ENCODE measurements at places on chromosomes 12 and 14.

- DNase-seq: no peak
Observed at GRCh38 chr12:82357845-82358199, 365 bp downstream of the CCDC59 start.

- DNase-seq: no peak
Observed at GRCh38 chr14:23573384-23574015, 5.1 kb downstream of the JPH4 start.

DNA sequence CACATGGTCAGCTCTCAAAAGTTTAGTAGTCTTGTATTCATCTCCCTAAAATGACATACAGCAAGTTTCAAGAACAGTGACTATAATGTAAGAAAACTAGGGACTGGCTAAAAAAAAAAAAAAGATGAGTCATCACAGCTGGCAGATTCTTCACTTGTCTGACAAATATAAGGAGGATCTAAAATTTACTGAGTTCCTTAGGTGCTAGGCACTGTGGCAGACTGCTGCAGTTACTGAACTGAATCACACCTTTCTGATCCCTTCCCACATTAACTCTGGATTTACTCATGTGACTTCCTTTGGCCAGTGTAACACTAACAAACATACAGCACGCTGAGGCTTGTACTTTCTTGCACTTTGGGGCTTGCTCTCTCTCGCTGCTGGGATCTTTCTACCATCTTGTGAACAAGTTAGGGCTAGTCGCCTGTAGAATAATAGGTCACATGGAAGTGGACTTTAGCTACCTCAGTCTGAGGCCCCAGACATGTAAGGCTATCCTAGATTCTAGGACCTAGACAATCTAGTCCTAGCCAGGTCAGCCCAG, 32.1 kb downstream of the BAZ1A start:
- no peak for DNase-seq

DNA sequence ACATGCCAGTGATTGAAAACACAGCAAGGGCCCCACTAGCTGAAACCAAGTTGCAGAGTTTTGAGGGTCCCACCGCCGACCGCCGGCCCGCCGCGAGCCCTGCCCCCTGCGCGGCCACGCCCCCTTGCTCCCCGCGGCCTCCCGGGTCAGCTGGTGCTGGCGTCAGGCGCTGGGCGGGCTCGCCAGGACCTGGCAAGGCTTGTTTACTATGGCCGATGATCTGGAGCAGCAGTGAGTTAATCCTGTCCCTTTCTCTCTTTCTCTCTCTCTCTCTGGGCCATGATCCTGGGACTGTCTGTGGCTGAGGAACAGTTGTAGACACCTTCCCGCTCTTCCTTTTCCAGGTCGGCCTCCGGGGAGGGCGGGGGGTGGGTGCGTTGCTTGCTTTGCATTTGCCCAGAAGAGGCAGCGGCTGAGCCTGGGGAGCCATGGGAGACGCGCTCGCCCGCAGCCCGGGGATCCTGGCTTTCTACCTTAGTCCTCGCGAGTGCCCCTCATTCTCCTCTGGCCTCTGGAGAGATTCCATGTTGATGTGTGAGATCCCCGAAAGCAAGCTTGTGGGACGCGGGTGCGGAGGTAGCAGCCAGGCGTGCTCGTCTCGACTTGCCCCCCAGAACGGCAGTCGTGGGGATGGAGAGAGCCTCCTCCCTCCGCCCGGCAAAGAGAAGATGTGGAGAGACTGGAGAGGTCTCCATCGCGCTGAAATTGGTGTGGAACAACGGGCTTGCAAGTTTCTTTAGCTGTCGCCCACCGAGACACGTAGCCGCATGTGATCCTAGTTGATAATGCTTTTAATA, at the start of gene ABHD4:
ABHD4 (plus strand) TSS at position 202 of the 797 bp plus-strand sequence; CDS start at position 209, 7 bp downstream.
- peak; percentile 32 for DNase-seq

- DNase-seq: no peak
Observed at GRCh38 chr12:104694711-104695110, 238.0 kb downstream of the CHST11 start.

GRCh38 chr12:45726603-45727300, 2.8 kb upstream of the ARID2 start:
- no peak for DNase-seq

DNA sequence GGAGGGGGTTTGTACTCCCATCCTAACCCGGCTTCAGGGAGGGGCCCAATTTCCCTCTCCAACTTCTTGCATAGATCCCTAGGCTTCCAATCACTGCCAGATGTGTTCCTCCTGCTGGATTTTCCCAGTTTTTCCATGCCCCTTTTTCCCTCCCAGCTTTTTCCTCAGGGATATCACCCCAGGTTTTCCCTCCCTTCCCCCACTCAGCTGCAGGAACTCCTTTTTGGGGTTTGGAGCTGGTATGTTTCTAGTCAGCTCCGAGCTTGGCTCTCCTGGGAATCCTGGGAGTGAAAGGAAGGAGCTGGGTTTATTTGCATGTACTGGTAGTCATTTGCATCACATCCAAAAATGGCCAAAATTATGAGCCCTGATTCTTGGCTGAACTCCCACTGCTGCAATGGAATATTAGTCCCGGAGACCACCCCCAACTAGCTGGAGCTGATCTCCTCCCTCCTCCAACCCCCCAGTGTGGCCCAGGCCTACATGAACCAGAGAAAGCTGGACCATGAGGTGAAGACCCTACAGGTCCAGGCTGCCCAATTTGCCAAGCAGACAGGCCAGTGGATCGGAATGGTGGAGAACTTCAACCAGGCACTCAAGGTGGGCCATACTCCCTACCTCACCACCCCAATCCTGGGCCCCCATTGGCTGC, 1.4 kb upstream of the RDH5 start:
- no peak for DNase-seq

GRCh38 chr12:118098401-118098800, 5.4 kb downstream of the VSIG10 start:
- no peak for DNase-seq

DNA sequence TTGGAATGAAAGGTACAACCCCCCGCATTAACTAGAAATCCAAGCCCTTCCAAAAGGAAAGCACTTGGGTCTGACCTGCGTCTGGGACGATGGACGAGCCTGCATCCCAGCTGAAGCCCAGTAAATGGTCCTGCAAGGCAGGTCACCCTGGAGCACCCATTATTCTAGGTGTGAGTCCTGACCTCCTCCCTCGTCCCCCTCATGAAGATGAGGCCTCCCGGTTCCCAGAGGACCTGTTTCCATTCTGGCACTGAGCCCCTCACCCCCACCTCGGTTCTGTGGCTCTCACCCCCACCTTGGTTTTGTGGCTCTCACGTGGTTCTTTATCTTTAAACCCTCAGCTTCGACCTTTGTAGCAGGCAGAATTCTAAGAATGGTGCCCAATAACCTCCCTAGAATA, 7.3 kb downstream of the IFI27 start:
- no peak for DNase-seq

- DNase-seq: no peak
Observed at GRCh38 chr14:68792979-68793733, at the start of gene ZFP36L1. TSS of gene ZFP36L1 (minus strand) at chr14:68793067. CDS start at chr14:68792938, 129 bp downstream.

GRCh38 chr12:48340943-48341342, 9.8 kb downstream of the ZNF641 start:
- DNase-seq: no peak

- DNase-seq: peak; percentile 87
Observed at GRCh38 chr12:62631471-62632410, 165.1 kb downstream of the MON2 start.

GRCh38 chr14:76848879-76849278, 22.7 kb downstream of the LRRC74A start:
- no peak for DNase-seq

DNA sequence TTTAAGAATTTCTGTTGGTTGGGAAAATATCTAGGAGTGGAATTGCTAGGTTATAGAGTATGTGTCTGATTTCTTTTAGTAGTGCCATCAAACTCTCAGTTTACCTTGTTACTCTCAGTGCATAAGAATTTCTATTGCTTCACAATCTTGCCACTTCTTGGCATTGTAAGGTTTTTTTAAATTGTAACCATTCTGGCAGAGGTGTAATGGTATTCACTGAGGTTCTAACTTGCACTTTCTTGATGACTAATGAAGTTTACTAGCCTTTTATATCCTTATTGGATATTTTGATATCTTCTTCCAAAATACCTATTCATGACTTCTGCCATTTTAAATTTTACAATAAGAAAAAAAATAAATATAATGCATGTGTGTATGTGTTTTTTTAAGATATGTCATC, 478.0 kb downstream of the NAV3 start:
- DNase-seq: no peak

DNA sequence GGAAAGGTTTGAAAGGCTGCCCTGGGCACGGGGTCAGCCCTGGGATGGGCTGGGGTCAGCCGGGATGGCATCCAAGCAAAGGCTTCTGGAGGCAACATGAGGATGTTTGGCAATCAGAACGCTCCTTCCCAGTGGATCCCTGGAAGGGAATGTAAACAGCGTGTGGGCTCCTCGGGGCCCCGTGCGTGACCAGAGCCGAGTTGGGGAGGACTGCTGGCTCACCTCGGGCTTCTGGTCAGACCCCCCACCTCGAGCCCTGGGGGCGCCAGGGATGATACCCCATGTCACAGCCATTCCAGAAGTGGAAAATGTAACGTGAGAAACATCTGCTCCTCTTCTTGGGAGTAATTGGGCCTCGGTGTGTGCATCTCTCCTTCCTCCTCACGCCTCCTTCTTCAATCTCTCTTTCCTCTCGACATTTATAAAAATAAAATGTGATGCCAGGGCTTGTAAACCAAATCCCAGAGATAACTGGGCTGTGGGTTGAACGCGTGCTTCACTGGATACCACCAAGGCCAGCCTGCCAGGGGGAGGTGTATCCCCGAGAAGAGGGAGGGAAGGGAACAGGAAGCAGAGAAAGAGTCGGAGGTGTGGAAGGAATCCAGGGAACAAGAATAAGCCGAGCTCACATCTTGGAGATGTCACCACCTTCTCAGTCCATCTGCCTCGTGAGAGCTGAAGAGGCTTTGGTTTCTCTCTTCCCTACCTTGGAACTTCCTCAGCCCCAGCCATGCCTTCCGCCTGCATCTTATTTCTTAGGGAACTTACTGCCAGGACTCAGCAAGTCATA, 144.8 kb downstream of the NUAK1 start:
- DNase-seq: no peak

DNA sequence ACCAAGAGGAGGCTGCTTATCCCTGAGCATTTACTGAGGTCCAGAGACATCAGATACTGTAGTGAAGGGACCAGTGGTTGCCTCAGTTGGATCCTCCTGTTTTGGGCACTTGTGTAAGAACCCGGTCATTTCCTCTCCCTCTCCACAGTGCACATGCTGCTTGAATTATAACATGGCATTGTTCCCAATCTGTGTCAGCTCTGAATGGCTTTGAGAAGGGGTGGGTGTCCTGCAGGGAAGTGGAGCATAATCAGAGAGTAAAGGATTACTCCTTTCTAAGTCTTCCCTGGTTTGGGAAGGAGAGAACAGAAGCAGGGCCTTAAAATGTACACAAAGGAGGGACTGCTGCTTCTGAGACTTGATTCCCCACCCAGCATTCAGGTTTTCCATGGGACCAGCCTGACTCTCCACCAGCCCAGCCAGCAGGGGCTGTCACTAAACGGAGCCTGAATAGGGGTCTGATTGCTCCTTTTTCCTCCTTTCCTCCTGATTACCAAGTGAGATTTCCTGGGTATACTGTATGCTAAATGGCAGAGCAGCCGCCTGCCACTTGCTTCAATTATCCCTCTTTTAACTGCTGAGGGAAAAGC, 78.4 kb downstream of the NRXN3 start:
- peak; percentile 81 for DNase-seq

DNA sequence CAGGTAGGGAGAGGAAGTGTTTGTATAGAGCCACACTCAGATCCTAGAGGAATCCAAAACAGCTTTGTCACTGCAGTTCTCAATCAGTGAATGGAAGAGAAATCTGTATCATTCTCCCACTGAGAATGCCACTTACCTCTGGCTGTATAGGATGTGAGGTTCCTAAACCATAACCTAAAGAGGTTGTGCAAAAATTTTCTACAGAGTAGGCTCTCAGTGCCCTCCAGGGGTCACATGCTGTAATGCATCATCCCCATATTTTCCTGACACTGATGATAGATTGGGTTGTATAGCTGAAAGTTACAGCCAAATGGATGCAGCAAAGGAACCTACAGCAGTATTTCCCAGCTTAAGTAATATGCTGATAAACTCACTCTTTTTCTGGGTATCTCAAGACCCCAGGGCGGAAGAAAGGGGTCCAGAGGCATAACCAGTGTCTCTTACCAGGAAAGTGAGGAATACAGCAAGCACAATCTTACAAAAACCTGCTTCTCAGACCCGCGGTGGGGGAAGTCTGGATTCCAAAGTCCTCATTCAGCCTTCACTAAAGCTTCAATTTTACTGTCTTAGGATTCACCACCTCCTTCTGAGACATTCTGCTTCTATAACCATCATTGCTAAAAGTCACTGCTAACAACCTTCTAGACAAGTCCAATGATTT, 3.8 kb downstream of the BCDIN3D start:
- DNase-seq: peak; percentile 21

DNA sequence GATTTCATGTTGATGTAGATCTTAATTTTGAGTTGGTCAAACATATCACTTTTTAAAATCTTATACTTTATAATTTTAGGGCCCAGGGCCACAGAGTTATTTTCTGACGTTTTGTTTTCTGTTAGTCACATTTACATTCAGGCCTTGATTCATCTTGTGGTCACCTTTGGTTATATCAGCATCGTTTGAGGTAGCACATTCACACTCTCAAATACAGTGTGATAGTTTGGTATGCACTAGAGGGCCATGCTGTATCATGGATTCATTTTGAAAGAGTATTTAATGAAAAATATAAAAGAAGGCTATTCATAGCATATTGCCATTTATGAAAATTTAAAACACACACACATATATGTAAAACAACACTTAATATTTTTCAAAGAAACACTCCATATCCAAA, 274.6 kb downstream of the RAD51B start:
- no peak for DNase-seq

GRCh38 chr14:104953896-104954656, 24.1 kb downstream of the AHNAK2 start:
- DNase-seq: no peak

- no peak for DNase-seq
Observed at GRCh38 chr12:5548152-5548943, 116.4 kb downstream of the NTF3 start.

DNA sequence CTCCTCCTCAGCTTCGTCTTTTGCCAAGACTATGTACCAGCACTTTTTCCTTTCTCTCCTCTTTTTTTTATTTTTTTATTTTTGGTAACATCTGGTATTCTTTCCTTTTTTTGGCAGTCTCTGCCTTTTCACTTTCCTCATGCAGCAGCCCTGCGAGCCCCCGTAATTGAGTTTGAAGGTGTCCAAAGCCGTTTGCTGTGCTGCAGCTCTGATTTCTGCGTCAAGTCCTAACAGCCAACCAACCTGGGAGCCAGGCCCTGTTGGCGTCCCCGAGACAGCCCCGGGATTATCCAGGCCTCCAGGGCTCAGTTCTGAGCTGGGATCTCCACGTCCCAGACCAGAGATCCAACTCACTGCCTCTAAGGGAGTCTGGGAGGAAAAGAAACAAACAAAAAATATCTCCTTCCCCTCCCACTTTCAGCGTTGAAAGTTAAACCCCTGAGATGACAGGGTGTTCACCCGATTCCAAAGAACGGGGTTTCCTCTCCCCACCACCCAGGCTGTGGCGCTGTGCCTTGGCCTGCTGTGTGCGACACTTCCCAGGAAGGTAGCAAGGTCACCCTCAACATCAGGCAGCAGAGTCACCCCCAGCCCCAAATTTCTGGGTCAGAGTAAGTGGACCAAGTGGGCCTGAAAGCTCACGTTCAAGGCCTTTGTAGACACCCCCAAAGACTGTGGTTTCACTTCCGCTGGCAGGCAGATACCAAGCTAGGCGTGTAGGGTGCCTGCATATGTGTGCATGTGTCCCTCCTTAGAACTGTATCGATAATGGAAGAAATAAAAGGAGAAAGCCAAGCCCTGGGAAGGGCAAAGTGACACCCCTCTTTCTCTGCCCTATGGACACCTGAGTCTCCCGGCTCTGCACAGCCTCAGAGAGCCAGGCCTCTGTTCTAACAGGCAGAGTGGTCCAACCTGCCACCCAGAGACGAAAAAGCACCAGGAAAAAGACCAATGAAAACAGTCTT, 11.1 kb downstream of the BCL11B start:
- DNase-seq: no peak

All from NCI-H2081 (cell line).